ENCODE measurements at places on chromosomes 4 and X.

DNA sequence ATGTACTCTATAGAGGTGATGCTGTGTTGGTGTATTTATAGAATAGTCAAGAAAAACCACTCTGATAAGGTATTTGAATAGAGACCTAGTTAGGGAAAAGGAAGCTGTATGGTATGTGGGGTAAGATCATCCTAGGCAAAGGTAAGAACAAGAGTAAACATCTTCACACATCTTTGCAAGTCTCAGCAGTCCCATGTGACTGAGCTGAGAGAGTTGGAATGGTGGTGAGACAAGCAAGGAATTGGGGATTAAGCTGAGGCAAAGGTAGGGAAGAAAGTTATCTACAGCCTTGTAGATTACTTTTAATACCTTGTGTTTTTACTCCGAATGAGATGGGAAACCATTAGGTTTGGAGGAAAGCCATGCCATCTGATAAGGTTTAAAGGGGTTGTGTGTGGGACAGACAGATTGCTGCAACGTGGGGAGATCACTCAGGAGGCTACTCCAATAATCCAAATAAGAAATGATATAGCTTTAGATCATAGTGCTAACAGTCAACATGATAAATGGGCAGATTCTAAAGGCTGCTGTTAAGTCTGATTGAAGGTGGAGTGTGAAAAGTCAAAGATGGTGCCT is 31.7 kb upstream of the MANBA start:
- DNase-seq = no peak

GRCh38 chrX:44183329-44183728 is 160.1 kb downstream of the EFHC2 start:
- DNase-seq = no peak

DNA sequence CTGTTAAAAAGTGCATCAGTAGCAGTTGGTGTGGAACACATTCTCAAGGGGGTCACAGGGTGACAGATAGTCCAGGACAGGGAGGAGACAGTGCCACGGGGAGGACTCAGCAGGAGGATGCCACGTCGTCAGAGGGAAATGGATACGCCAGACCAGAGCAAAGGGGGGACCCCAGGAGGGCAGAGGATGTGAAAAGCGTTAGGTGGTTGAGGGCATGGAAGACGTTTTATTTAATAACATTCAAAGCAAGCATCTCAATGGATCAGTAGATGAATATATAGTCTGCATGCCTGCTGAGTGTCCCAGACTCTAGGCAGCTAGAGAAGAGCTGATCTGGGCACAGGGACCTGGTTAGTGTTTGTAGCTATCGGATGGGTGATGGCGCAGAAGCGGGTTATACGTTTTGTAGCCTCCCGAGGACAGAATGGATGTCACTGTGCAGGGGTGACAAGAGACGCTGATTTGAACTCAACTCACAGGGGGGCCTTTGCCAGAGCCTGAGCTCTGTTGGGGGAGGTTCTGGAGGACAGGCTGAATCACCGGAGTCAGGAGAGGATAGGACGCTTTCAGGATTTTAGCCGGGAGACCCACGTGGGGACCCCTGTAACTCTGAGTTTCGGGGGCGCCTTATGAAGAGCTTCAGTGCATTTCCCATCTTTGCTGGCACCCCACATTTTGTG is 81.3 kb downstream of the STOX2 start:
- no peak for DNase-seq

- no peak for DNase-seq
Measured at GRCh38 chrX:119107206-119107605, 20.4 kb downstream of the KIAA1210 start.

- no peak for DNase-seq
Measured at GRCh38 chr4:52265781-52266525, 214.8 kb downstream of the SPATA18 start.

All from activated T-cell treated with anti-CD3 and anti-CD28 coated beads for 48 hours (primary cell).